Hematopoietic multipotent progenitor cell treated with erythropoietin and hydrocortisone succinate and interleukin-3 and kit ligand, for 4 days (in vitro differentiated cells): ENCODE measurements at places on chromosomes 11 and 22.

GRCh38 chr22:41846268-41846987 lies 13.5 kb downstream of the SREBF2 start:
- no peak for DNase-seq

- DNase-seq: peak; percentile 21
Observed at GRCh38 chr11:117796872-117797529, at the start of gene DSCAML1. Gene DSCAML1 (minus strand): TSS chr11:117797216. CDS start chr11:117797079, 137 bp downstream.

DNA sequence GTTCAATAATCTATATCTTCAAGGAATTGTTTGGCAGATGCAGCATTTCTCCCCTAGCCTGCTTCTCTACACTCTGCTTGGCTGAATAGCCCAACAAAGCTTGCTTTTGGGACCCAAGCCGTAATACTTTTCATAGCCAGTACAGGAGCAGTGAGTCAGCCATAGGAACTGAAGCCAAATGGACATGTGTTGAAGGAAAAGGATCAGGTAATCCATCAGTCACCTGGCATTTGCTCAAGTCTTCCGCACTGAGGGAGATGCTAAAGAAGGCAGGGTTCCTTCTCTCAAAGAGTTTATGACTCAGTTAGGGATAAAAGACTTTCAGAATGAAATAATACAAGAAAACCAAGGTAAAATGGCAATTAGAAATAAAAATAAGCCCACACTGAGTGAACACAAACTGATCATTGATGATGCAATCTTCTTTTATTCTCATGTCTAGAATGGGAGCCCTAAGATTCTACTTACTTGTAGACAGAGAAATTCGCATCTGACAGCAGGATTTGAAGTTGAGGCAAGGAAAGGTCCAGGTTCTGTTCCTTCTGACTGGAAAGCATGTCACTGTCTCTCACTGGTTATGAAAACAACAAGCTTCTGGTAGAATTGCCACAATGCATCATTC lies 13.2 kb downstream of the C11orf87 start:
- DNase-seq: no peak

DNA sequence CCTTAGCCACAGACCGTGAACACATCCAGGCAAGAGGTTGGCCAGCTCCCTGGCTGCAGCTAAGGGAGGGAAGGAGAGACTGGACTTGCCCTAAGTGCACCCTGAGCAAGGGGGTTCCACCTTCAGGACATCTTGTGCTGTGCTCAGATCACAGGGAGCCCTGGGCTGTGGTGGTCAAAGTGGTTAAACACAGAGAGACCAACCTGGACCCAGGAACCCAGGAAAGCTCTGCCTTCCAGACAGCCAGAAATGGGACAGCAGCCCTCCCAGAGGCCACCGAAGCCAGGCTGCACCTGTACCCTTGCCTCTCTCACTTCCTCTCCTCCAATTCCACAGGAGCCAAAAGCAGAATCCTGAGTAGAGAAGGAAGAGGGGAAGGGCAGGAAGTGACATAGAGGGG lies 105.2 kb upstream of the TMEM45B start:
- DNase-seq: no peak

DNA sequence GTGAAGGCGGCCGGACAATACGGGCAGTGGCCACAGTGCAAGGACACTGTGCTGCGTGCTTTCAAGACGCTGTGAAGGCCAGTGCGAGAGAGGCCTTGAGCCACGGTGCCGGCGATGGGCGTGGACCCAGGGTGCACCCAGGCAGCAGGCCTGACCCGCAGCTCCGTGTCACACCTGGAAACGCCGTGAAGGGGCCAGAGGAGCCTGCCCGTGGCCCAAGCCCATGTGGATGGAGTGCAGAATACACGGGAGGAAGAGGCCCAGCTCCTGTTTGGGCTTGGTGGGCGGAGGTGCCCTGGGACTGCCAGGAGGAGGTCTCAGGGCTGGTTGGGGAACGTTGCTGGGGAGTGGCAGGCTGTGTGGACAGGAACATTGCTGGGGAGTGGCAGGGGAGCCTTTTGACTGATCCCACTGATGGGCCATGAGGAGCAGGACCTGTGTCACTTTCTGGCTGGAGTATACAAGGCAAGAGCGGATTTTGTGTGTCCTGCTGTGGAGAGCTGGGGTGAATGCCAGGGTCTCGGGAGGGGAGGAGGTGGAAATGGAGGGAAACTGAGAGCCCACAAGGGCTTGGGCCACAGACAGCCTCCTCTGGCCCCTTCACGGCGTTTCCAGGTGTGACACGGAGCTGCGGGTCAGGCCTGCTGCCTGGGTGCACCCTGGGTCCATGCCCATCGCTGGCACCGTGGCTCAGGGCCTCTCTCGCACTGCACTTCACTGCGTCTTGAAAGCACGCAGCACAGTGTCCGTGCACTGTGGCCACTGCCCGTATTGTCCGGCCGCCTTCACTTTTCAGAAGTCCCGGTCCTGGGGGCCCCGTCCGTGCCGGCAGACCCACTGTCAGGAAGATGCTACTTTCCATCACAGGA lies 925.4 kb downstream of the BRD1 start:
- DNase-seq: no peak

DNA sequence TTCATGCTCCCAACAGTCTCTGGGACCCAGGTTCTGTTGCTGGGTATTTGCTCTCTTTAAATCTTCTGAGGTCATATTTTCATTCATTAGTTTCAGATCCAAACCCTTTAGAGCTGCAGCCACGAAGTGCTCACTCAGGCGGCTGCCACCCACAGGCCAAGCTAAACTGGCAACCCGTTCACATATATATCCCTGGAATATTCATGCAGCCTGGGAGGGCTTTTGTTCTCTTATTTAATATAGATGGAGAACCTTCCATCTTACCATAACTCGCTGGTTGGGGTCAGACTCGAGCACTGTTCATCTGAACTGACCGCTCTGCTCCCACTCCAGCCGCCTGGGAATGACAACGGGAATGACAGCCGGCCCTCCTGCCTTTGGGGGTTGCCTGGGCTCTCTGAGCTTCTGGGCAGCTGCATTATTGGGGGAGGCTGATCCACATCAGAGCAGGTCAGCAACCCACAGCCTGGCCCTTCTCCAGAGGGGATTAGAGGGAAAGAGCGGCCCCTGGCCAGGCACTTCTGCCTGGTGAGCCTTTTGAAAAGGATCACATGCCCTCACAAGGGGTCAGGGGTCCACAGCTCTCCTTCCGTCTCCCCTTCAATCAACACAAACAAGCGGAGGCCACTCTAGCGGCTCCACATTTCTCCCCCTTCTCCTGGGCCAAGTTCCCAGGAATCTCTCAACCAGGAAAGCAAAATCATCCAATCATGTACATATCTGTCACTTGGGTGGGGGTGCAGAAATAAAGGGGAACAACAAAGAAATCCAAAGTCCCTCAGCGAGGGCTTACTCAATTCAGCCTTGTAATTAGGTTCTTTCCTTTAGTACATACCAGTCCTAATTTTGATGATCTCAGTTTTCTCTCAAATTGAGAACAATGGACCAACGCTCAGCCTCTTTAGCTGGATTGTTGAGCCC lies 11.8 kb downstream of the TMEM184B start:
- no peak for DNase-seq

DNA sequence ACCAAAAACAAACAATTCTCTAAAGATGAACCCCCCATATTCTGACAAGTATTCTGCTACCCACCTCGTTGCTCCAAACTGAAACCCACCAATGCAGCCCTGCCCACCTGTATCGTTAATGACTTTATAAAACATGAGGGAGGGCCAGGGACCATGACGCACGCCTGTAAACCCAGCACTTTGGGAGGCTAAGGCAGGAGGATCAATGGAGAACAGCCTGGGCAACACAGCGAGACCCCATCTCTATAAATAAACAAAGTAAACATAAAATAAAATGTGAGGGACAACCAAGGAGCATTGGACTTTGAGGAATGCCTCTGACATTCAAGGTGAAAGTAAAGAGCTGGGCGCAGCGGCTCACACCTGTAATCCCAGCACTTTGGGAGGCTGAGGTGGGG lies 39.8 kb upstream of the ATXN10 start:
- DNase-seq: no peak

- DNase-seq: no peak
Observed at GRCh38 chr22:26320447-26320846, 108.6 kb upstream of the ASPHD2 start.

DNA sequence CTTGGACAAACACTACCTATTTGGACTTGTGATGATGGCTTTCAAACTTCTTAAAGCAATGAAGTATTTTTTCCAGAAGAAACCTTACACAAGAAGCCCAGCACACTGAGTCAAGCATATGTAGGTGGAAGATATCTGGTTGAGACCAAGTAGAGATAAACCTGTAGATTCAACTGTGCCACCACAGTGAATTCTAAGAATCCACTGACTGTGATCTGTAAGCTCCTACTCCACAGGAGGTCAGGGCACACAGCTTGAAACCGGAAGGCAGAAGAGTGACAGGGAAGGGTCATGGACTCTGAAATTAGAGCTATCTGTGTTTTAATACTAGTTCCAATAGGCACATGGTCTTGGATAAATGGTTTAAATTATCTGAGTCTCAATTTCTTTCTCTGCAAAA lies 404.5 kb downstream of the ETS1 start:
- DNase-seq: peak; percentile 46

DNA sequence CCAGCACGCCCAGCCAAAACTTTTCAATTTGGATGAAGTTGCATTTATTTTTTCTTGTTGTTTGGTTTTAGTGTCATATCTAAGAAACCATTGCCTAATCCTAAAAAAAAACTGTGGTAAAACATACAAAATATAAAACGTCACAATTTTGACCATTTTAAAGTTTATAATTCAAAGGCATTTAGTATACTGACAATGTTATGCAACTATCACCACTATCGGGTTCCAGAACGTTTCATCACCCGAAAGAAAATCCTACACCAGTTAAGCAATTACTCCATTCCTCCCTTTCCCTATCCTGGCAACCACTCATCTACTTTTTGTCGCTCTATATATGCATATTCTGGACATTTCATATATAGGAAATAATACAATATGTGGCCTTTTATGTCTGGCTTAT lies 30.5 kb upstream of the PHOX2A start:
- no peak for DNase-seq

DNA sequence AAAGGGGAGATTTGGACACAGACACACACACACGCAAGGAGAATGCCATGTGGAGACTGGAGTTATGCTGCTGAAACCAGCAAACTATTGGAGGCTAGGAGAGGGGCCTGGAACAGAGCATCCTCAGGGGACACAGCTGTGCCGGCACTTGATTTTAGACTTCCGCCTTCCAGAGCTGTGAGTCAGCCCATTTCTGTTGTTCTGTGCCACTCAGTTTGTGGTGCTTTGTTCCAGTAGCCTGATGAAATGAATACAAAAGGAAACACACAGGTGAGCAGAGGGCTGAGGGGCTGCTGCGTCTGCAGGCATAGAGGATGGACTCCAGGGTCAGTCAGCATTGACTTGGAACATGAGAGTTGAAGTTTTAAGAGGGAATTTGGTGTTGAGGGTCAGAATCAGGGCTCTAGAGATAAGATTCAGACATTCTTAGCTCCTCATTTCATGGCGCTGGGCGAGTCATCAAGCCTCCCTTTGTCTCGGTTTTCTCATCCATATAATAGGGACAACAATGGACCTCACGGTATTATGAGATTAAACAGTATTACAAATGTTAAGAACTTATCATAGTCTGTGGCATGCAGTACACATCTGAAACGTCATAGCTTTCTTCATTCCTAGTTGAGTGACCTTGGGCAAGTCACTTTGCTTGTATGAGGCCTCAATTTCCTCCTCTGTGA lies 191.0 kb downstream of the MIAT start:
- no peak for DNase-seq

- DNase-seq: no peak
Observed at GRCh38 chr22:28222052-28222451, 303.0 kb upstream of the PITPNB start.

DNA sequence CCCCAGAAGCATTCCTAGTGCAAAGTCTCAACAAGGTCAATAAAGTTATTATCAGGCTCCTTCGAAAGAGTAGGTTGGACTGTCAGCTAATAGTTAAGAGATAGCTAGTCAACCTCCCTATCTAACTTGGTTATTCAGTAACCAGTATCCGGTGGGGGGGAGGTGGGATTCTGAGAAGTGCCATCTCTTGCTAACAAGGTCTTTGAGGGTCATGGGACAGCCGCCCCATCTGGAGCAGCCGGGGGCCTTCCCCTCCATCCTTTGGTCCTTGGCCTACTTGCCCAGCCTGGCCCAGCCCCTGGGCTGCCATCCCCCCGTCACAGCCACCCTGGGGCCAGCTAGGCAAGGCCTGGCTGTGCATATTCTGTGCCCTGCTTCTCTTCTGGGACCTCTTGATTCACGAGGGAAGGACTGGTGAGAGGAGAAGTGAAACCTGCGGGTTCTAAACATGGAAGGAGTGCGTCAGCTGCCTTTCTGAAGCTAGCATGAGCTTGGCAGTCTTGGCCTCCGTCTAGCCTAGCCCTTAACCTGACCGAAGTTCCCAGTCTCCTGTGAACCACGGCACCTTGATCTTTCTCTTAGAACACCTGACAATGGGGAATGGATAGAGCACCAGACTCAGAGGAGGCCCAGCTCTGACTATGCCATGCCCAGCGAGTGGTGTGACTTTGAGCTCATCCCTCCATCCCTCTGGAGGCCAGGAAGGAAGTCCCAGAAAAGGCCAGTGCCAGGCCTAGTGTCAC lies 9.3 kb downstream of the SLC37A2 start:
- DNase-seq: no peak

GRCh38 chr11:120057595-120058581 lies 80.0 kb downstream of the TRIM29 start:
- no peak for DNase-seq

- peak; percentile 37 for DNase-seq
Observed at GRCh38 chr11:77115181-77115611, 12.6 kb downstream of the OMP start.

GRCh38 chr11:34887260-34887659 lies 28.9 kb downstream of the APIP start:
- no peak for DNase-seq
